ENCODE measurements at places on chromosomes 3 and 15. TPM values are rescaled to one million over a fixed set of nuclear protein-coding genes. Genes with fewer than 3 reads are reported as not detected.

GRCh38 chr3:48403533-48404439, 26.1 kb downstream of the PLXNB1 start:
- peaks cover 10% of the 10 kb centered on the region for H3K36me3 ChIP-seq
- H3K4me3 ChIP-seq, result no peak overlapping the region
- H3K27ac ChIP-seq, result no peak overlapping the region
- H3K27me3 ChIP-seq, result no peaks in the 10 kb centered on the region

GRCh38 chr3:119403201-119403600, 60.2 kb downstream of the TMEM39A start:
- H3K27ac ChIP-seq, result no peak overlapping the region
- DNase-seq, result no peak
- no peaks in the 10 kb centered on the region for H3K27me3 ChIP-seq

The CFAP91 gene
- total RNA-seq, result 7.0 TPM

DNA sequence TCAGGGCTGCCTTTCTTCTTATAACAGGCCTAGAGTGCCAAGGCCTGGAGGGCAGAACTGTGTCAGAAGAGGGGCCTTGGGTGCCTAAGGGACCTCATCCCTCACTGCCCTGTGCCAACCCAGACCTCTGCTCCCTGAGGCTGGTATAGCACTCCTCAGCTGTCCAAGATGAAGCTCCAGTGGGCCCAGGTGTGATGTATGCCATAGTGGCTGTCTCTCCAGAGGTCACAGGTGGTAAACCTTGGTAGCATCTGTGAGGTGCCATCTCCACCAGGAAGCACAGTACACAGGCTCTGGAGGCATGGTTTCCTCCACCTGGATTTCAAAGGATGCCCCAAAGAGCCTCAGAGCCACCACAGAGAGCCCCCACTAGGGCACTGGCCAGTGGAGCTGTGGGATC, 12.3 kb upstream of the KLHL40 start:
- H3K4me3 ChIP-seq, result no peak overlapping the region
- no peak for DNase-seq
- H3K4me1 ChIP-seq, result no peaks in the 10 kb centered on the region

DNA sequence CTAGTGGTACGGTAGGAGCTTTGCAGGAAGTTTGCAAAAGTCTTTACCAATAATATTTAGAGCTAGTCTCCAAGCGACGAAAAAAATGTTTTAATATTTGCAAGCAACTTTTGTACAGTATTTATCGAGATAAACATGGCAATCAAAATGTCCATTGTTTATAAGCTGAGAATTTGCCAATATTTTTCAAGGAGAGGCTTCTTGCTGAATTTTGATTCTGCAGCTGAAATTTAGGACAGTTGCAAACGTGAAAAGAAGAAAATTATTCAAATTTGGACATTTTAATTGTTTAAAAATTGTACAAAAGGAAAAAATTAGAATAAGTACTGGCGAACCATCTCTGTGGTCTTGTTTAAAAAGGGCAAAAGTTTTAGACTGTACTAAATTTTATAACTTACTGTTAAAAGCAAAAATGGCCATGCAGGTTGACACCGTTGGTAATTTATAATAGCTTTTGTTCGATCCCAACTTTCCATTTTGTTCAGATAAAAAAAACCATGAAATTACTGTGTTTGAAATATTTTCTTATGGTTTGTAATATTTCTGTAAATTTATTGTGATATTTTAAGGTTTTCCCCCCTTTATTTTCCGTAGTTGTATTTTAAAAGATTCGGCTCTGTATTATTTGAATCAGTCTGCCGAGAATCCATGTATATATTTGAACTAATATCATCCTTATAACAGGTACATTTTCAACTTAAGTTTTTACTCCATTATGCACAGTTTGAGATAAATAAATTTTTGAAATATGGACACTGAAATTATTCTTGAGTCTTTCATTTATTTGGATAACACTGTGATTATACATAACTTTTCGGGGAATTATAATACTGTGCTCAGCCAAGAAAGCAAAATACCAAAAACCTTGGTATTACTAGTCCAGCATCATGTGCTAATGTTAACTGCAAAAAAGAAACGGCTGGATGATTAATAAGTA, 2.2 kb downstream of the SOX2 start:
- no peak for DNase-seq
- H3K27me3 ChIP-seq, result peaks cover 3% of the 10 kb centered on the region
- peaks cover 15% of the 10 kb centered on the region for H3K36me3 ChIP-seq
- peak overlapping the region; percentile 94 for H3K27ac ChIP-seq
- peak overlapping the region; percentile 93 for H3K4me3 ChIP-seq

DNA sequence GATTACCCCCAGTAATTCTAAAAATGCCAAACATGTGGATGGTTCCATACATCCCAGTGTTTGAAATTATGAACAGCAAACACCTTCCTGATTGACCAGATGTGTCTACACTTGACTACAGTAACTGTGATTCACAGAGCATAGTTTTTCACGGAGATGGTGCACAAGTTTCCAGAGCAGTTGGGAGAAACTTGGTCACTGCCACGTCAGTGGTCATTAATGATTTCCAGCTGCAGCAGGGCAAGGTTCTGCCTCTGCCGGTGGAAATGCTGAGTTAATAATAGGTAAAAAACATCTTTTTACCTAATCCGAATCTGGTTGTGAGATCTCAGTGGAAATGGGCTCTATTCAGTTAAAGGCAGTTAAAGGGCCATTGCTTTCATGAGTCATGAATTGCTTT, 154.1 kb upstream of the FEZF2 start:
- H3K4me3 ChIP-seq, result no peak overlapping the region
- DNase-seq, result no peak
- no peak overlapping the region for H3K27ac ChIP-seq
- H3K27me3 ChIP-seq, result peaks cover 48% of the 10 kb centered on the region

The EPB42 gene
- total RNA-seq, result not detected

Measured in neural crest cell (in vitro differentiated cells).